Kasumi-1 (cell line): ENCODE measurements at places on chromosomes 1 and 21.

DNA sequence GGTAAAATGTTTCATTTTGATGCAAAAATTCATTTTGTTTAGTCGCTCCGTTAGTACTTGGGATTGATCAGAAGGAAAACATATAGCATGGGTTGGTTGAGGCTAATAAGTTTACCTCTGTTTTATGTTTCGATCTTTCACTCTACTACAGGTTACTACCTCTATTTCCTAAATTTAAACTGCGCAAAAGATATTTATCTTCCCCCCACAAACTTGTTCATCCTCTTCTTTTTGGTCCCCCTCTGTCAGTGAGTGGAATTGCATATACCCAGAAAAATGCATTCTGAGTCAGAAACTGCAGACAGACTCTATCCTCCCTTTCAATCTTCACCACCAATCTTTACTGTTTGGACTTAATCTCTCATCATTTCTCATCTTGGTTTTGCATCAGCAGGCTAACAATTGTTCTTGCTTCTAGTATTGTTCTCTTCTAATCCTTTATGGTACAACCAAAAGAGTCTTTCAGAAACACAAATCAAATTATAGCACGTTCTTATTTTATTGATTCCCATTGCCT, 316.0 kb upstream of the ADGRL4 start:
- DNase-seq, result no peak

DNA sequence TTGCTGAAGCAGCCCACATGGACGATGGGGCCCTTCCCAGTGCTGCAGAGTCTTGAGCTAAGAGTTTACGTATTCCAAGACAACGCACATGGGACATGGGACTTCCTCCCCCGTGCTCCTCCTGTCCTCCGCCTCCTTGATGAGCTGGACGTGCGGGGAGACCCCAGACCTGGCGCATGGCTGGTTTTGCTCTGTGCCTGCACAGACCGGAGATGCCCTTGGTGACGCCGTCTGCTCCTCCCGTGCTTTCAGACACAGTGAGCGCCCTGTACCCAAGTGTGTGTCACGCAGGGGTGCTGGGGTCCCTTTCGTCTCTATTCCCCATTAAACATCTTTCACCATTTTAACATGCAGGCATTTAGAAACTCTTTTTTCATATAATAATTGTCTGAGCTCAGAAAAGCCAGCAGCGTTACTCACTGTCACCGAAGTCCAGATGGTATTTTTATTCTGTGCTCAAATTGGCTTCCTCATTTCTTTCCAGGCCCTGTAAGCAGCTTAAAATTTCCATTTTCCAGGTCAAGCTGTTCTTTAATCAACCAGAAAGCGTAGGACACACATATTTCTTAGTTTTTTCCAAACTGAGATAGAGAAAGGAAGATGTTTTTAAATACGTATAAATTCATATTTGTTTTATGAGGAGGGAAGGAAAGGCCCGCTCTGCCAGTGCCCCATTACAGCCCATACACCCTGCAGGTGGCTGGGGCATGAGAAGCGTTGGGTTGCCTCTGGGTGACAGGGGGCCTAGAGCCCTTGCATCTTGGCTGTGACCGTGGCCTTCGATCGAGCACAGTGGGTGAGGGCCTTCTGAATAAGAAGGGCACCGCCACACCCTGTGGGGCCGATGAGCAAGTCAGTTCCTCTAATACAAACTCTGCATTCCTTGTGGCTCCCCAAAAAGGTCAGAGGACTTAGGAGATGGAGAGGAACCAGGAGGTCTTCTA, 17.9 kb upstream of the ZBTB21 start:
- no peak for DNase-seq

DNA sequence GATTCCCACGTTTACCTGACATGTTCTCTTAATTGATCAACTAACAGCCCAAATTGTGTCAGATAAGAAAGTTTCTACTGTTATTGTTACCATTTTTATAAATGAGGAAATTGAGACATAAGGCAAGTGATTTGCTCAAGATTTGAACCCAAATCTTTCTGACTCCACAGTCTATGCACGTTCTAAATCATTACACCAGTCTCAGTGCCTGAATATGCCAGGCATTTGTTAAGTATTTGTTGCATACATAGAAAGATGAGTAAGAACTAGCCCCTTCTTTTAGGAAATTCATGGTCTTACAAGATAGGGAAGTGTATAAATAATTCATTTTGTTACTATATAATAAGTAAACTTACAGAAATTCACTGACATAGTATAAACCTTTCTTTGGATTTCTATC, 7.1 kb upstream of the CD101 start:
- no peak for DNase-seq

DNA sequence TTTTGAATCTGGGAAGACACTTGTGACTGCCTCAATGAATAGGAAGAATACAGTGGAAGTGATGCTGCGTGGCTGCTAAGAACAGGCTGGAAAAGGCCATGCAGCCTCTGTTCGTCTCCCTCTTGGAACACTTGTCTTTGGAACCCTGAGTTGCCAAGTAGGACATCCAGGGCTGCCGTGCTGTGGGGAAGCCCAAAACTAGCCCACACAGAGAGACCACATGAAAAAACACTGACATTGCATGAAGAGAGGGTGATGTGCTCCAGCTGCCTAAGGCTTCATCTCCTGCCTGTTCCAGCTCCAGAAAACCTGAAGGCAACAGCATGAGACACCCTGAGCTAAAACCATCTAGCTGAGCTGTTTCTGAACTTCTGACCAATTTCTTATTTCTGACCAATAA, 61.1 kb upstream of the GNG4 start:
- DNase-seq, result no peak

- no peak for DNase-seq
Observed at GRCh38 chr1:197092491-197093023, 25.5 kb upstream of the F13B start.

GRCh38 chr1:83024251-83024767, 974.6 kb downstream of the TTLL7 start:
- no peak for DNase-seq

DNA sequence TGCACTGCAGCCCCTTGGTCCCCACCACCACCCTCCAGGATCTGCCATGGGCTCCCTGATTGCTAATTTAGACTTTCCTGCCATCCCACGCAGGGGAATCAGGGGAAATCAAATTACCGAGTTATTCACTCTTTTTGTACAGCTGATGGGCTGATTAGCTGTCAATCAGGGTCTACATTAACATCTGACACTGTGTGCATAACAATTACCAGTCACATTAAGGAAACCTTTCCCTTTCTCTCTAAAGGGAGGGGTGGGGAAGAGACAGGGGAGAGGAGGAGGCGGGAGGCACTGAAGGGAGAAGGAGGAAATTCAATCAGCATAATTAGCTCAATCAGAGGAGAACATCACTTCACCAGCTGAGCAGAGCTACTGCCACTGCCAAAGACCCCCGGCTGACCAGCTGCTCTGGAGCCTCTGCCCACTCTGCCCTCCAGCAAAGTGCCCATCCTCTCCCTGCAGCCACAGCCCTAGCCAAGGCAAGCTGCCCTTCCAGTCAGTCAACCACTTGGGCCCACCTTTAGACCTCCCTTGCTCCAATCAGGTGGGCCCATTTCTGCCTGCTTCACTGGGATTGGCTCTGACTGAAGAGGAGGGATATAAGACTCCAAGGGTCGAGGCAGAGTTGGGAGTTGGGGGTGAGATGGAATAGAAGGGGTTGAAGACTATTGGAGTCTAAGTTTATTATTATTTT, 199.3 kb upstream of the ZC3H12A start:
- DNase-seq, result no peak

- no peak for DNase-seq
Observed at GRCh38 chr1:45792744-45793143, 10.7 kb upstream of the MAST2 start.

GRCh38 chr1:180787628-180788307, 124.9 kb upstream of the KIAA1614 start:
- DNase-seq, result no peak

GRCh38 chr1:74222701-74223100, 12.5 kb upstream of the TNNI3K start:
- no peak for DNase-seq

DNA sequence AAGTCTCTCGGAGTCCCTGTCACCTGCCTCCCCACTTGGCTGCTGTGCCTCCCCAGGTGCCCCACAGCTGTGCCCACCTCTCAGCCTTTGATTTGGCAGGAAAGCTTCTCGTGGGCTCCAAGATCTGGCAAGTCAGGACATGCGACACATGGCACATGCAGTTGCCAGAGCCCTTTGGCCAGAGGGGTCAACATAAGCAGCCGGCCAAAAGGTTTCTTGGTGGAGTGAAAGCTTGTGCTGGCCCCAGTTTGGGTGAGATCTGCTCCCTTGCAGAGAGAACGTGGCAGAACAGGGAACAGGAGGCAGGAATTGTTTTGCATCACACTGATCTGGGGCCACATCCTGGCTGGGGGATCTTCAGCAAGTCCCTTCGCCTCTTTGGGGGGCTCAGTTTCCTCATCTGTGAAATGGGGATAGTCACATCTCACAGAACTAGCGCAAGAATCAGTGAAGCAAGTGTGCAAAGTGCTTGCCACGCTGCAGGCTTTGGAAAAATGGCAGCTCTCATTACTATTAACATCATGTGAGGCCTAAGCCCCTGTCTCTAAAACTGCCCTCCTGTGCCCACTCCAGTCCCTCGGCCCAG, 232.6 kb downstream of the TRABD2B start:
- DNase-seq, result no peak

DNA sequence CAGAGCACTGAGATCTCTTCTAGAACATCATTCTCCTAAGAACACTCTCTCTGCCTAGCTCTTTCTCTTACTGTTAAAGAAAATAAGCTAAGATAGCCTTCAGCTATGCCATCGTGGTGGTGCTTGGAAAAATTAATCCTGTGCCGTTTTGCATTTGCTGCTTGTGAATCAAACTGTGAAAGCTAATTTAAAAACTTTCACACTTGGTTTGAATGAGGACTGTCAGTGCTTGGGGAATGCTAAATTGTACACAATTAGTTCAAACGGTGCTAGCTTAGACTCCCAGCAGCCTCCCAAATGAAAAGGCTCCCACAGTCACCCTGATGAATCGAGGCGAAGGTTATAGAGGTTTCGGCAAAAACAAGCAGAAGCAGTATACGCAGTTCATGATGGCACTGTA, 79.6 kb downstream of the DAB1 start:
- no peak for DNase-seq

- no peak for DNase-seq
Observed at GRCh38 chr21:44548381-44548780, 2.9 kb downstream of the KRTAP10-2 start.

DNA sequence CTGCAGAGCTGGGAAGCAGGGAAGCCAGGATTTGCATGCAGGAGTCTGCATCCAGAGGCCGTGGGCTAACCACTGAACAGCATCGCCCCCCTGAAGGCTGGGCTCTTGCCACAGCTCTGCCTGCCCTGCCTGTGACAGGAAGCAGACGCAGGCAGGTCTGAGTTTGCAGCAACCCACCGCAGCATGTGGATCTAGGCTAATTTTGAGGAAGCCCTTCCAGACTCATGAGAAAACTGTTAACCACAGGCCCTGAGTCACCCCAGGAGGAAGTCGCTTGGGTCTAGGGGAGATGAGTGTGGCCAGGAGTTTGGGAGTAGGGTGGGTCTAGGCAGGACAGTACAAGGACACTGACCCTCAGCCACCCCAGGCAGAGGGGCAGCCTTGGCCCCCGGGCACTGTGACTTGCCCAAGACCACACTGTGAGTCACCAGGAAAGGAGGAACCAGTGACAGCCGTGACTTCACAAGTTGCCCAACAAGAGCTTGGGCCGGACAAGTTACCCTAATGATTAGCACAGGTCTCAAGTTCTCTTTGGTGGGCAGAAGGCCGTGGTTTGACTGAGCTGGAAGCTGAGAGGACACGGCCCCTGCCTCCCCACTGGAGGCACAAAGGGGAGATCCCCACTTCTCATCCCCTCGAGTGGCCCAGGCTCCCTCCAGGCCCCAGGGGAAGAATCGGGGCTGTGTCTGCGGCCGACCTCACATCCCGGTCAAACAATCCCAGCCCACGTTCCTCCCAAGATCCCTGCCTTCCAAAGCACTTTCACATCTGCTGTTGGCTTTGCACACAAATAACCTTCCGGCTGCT, 826 bp downstream of the LAPTM5 start:
- peak; percentile 99 for DNase-seq

DNA sequence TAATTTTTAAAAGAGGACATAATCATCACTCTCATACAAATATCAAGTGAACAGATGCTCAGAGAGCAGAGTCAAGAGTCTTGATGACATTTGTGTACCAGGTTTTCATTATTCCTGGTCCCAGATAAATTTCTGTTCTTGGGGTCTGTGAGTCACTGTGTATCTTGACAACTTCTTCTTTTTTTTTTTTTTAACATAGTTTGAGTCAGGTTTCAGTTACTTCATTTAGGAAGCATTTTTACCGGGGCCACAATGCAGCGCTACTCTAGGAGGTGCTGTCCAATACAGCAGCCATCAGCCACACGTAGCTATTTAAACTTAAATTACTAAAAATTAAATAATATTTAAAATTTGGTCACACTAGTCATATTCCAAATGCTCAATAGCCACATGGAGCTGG, 188.1 kb upstream of the SAMSN1 start:
- peak; percentile 61 for DNase-seq

DNA sequence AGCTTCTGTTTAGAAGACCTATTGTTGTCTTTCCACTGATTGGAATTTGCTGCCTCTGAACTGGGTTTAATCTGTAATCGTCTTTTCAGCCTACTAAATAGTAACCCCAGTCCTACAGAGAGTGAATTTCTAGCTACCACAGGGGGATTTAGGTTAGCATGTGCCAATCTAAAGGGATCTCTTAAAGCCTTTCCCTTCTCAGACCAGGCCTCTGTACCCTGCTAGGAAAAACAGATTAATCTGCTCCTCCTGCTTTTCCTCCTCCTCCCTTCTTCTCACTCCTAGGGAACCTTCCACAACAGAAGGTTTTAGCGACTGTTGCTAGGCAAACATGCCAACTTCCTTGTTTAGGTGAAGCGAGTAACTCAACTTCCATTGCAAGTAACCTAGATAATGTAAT, 1.3 kb upstream of the RC3H1 start:
- DNase-seq, result peak; percentile 66

DNA sequence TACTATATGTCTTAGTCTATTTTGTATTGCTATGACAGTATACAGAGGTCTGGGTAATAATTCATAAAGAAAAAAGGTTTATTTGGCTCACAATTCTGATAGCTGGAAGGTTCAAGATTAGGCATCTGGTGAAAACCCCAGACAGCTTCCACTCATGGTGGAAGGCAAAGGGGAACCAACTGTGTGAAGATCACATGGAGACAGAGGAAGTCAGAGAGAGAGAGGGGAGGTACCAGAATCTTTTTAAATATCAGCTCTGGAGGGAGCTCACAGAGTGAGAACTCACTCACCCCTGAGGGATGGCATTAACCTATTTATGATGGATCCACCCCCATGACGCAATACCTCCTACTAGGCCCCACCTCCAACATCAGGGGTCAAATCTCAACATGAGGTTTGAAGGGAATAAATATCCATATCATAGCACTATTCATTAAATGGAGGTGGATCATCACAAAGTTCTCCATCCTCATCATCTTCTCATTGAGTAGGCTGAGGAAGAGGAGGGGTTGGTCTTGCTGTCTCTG, 290.5 kb downstream of the DSCAM start:
- DNase-seq, result peak; percentile 34
